NCI-H1092 (cell line): ENCODE measurements at places on chromosomes 5 and 9.

DNA sequence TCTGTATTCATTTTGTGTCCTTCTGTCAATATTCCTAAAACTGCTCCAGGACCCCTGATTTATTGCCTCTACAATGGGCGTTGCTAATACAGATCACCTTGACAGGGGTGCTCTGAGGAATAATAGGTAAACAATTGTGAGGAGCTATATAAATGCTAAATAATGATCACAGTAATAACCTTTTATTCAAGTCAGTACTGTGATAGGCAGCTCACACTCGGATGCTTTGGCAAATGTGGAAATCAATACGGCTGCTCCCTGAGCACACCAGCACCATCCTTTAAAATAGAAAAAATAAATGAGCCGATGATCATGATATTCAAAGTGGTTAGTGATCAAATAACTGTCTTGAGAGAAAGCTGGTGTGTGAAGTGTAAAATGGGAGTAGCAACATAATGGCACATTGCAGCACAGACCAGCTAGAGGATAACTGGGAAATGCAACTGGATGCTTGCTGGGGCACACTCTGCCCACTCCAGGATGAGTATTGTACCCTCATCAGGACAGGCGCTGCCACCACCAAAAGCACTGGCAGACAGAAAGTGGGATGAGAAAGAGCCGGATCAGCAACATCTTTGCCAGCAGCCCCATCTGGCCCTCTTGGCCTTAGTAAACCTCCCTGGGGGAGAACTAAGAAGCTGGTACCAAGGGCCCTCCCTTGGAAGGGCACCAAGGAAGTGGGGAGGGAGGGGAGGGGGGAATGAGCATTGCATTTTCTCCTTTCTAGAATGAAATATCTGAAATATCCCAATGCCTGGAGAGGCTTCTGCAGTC is 69.4 kb upstream of the SPATA31D4 start:
- no peak for DNase-seq

DNA sequence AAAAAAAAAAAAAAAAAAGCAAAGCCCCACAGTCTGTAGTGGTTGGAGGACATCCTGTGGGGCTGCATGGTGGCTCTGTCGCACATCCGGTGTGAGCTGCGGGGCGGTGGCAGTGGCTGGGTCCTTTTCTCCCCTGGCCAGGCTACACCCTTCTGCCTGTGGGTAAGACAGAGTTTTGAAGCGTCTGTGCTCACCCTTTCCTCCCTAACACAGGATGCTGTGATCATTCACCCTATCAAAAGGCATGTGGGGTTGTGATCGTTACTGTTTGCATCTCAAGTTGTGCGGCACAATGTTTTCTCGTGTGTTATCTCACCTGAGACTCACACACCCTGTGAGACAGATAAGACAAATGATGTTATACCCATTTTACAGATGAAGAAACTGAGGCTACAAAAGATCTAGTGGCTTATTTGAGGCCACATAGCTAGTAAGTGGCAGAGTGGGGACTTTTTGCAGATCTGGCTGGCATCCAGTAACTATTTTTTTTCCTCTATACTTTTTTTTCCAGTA is 17.5 kb downstream of the IRF1 start:
- DNase-seq: no peak

DNA sequence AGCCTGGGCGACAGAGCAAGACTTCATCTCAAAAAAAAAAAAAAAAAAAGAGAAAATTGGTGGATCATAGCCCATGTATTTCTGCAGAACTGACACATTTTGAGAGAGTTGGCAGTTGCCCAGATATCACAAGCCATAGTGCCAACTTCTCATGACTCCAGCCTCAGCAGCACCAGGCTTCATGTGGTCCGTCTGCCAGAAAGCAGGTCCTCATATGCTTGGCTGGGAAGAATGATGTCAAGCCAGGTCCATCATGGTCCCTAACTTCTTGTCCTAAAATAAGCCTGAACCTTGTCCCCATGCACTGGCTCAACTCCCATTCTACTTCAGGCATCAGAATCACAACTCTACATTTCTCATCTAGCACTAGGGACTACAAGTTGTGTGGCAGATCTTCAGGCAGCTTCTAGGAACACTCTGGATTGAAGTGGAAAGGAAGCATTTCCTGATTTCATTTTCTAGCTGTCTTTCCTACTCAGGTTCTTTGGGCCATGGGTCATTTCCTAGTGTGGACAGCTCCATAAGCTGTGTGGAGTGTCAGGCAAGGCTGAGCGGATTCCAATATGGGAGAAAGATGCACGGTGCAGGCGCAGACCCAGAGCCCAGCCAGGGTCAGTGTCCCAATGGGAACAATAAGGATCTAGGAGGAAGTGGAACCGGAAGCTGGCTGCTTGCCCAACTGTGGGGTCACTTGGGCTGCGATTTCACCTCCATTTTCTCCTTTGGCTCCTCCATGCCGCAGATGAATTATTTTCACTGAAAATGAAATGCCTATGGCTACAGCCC is 90.1 kb downstream of the LMNB1 start:
- no peak for DNase-seq

DNA sequence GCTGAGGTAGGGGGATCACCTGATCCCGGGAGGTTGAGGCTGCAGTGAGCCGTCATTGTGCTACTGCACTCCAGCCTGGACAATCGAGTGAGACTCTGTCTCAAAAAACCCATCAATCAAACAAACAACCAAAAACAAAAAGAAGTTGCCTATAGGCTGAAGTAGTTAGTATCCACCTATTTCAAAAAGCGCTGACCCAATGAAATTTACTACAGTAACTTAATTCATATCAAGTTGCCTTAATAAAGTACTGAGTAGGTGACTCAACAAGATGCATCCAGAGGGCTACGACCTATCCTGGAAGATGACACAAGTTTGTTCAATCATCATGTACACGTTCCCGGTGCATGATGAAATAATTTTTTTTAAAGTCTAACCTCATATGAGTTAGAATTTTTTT is 648.6 kb upstream of the DMAC1 start:
- no peak for DNase-seq

DNA sequence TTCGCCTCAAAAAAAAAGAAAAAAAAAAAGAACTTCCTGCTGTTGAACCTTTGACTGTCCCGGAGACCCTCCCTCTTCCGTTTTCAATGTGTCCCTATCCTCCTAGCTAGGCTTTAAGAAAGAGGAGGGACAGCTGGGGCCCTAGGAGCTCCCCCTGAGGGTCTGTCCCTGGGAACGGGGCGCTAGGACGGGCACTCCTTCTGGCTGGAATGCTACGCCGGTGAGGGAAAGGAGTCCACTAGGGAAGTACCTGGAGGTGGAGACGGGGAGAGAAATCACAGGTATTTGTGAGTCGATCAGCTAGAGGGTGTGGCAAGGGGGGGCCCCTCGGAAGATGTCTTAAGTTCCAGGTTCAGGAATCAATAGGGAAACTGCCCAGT is 4.6 kb downstream of the SIT1 start:
- no peak for DNase-seq

- no peak for DNase-seq
Measured at GRCh38 chr5:14016549-14016948, 72.1 kb upstream of the DNAH5 start.

- no peak for DNase-seq
Measured at GRCh38 chr9:76887003-76887821, 18.7 kb downstream of the PRUNE2 start.

DNA sequence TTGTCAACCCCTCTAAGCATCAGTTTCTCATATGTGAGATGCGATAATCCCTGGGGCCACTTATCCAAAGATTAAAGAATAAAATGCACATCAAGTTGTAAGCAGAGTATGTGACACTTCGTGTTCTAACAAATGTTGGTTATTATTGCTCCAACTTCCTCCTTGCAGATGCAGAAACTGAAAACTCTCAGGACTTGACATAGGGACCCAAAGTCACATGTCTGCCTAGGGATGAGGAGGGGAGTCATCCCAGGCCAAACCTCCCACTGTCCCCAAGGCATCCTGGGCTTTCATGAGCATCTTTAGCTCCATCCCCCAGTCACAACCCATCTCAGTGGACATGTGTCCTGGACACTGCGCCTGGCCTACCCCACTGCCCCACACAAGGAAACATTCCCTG is 27.5 kb upstream of the SYK start:
- no peak for DNase-seq

DNA sequence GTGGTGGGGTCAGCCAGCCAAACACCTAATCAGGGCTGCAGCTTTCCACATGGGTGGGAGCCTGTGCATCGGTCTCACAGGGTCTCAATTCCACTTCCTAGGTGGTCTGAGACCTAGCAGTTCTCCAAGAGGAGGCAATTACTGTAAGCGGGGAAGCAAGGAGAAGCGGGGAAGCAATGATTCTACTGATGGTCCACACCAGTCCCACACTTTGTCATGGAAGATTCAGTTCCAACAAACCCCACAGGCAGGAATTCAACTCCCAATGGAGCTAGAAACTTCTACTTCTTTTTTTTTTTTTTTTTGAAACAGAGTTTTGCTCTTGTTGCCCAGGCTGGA is 158.7 kb upstream of the RAI14 start:
- no peak for DNase-seq

- no peak for DNase-seq
Measured at GRCh38 chr9:110016340-110016739, 191.6 kb downstream of the C9orf152 start.

DNA sequence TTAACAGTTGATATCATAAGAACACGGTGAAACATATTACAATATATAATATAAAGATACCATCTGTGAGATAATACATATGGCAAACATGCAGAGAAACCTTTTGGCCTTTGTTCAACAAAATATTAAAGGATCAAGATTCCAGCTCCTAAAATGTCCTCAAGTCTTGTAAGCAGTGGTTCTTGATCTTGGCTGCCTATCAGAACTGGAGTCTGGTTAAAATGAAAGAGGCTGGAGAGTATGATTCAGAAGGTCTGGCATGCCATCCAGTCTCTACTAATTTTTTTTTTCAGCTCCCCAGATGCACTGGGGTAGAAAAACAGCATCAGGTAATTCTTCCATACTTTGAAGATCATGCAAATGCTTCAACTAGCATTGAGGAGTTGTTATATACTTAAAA is 83.2 kb downstream of the TNC start:
- no peak for DNase-seq

DNA sequence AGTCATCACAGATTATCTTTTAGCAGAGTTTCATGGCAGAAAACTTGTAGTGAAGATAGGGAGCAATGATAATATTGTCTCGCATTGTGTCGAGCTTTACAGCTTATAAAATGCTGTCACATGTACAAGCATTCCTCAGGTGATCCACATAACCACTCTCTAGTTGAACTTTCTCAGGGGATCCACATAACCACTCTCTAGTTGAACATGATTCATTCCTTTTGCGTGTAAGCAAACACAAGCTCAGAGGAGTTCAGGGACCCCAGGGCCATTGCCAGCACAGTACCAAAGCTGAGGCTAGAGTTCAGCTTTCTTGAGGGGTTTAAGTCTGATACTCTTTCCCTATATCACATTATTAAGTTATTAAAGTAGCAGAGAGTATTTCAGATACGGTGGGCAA is 86.7 kb downstream of the CDH6 start:
- DNase-seq: no peak

DNA sequence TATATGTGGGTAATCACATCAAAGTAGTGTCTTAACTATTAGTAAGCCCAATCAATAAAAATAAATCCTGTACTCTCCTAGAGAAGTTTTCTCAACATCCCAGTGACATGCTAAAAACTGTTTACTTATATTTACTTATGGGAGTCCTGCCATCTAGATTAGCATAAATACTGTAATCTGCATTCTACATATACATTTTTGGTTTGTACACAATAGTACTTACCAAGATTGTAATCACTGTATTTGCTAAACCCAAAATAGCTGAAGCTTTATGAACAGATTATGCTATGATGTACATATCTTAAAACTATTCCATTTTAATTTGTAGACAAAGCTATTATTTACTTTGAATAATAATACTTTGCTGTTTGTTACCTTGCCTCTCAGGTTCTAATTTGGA is 105.4 kb downstream of the EDIL3 start:
- DNase-seq: no peak

- no peak for DNase-seq
Measured at GRCh38 chr9:79884546-79884945, 312.8 kb downstream of the TLE4 start.

GRCh38 chr9:2302606-2303005 is 287.5 kb downstream of the SMARCA2 start:
- DNase-seq: no peak

- DNase-seq: no peak
Measured at GRCh38 chr5:102295534-102296177, 428 bp downstream of the SLCO4C1 start.

DNA sequence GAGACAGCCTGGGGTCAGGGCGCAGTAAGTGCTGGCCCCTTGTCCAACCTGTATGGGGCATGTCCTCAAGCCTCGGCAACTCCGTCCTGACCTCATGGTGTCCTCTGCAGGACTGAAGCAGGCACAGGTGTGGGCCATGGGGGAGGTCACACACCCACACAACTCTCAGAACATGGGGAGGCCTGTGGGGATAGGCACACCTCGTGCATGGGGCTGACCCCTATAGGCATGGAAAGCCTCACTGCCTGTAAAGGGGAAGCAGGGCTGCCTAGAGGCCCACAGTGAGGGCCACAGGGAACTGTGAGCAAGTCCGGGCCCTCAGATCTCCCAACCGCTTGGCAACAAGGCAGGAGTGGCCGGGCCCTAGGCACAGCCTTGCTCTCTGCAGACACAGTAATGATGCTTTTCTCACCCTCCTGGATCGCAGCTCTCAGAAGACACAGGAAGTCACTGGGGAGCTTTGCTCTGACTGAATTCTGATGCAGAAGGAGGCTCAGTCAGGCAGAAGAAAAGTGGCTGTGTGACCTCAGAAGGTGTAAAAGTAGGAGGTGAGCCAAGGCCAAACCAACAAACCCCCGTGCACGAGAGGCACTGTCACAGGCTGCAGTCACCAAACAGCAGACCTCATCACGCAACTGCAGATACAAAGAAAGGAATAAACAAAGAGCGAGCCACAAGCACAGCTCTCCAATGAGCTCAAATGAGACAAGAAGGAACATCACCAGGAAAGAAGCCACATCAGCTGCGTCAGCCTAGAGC is 5.4 kb downstream of the IPPK start:
- peak; percentile 11 for DNase-seq

- no peak for DNase-seq
Measured at GRCh38 chr9:12461763-12462460, 231.3 kb upstream of the TYRP1 start.

GRCh38 chr9:12916042-12916441 is 141.2 kb downstream of the LURAP1L start:
- DNase-seq: no peak

DNA sequence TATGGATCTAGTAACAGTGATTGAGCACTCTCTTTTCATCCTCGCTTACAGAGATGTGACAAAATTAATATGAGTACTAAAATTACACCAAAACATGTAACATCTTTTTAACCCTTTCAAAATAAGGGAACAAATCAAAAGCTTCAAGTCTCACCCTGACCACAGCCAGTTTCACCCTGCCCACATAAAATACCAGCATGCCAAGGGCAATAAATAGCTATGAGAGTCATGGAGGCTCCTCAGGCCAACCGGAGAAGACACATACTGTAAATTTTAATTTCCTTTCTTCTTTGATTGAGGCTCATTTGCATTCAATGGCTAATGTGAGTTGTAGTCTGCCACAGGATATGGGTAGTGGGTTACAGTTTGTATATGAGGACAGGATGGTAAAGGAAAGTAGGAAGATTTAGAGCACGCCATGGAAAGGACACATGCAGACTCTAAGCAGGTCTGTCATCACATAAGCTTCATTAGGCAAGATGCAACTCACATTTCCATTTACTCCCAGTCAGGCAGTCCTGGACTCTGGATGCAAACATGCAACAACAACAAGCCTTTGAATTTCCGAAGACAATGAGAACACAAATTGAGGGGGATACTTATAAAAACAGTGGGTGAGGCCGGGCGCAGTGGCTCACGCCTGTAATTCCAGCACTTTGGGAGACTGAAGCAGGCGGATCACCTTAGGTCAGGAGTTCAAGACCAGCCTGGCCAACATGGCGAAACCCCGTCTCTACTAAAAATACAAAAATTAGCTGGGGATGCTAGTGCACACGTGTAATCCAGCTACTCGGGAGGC is 11.3 kb downstream of the IL4 start:
- DNase-seq: no peak
